ENCODE measurements at places on chromosomes 7 and 10.

DNA sequence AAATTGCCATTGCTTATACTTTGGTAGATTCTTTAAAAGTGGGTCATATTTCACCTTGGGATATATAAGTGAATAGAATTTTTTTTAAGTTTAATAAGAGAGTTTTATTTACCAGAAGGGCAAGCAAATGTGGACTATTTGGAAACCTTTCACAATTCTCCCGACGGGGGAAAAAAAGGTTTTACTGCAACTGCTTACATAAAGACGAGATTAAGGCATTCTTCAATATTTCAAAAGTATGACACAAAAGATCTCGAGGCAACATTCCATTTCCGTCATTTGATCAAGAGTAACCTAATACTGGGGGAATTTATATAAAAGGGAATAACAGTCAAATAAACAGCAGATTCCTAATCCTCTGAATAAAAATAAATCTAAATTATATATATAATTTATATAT is 28.5 kb downstream of the HYCC1 start:
- no peak for DNase-seq

DNA sequence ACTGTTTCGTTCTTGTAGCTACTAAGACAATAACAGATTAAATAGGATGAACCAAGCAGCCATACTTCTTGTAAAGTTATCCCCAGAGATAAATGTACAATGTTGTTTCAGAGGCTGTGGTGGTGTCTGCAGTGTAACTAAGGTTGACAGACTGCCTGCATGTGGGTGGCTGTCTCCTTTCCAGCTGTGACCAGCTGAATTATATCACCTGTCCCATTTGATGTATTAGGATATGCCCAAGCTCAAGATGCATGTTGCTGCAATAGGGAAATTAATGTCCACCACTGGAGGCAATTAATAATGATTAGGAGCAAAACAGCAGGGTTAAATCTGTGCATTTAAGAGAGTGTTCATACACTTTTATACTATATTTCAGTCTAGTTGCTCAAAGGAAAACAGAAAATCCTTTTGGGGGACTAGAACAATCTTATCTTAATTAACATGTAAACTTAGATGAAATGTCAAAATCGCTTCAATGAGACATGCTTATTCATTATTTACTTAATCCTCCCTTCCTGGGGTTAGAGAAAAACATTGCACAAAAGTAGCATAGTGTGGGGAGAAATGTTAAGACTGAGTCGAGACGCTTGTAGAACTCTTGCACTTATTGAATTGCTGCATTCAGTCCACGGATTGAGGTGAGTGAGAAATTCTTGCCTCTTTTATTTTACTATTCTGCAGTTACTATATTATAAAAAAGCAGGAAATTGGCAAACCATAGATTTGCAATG is 269.0 kb downstream of the SNX10 start:
- no peak for DNase-seq

DNA sequence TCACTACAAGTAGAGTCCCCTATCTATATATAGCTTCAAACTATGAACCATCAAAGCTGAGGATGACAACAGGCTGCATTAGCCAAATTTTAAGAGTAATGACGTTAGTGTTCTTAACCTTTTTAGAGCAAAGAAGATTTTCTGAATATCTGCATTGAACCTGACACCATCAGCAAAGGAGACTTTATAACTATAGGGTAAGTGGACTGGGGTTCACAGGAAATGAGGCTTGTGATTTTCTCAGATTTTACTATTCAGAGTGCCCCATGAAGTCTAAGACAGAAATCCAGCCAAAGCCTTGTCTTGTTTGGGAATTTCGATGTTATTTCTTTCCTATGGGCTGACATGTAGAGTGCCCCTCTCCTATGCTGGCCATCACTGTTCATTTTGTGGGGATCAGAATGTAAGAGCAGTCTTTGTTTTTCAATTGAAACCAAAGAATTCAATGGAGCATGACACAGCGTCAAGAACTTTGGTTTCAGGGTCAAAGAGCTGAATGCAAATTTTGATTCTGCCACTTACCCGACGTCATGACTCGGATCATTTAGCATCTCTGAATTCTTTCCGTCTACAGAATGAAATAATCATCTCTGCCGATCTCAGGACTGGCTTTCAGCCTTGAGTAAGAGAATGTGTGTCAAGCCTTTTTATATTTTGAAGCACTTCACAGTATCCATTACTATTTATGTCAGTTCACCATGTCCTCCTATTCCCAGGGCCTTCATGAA is 52.7 kb downstream of the DENND11 start:
- no peak for DNase-seq

- no peak for DNase-seq
Measured at GRCh38 chr10:99279626-99280111, 44.0 kb upstream of the HPSE2 start.

GRCh38 chr10:11639362-11639761 is 27.9 kb upstream of the USP6NL start:
- DNase-seq = no peak

DNA sequence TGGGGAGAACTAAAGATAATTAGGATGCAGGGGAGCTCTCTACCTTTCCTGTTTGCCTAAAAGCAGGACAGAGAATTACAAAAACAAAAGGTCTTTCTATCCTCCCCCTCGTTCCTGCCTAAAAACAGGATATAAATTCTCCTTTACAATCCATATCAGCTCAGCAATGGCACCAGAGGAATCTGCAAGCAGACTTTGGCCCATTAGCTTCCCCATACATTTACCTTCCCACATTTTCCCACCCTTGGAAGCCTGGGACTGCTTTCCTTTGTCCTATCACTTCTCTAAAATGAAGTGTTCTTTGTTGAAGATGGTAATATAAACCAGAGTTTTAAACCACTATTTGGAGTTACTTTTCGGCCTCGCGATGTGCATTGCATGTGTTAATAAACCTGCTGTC is 15.5 kb downstream of the SHTN1 start:
- no peak for DNase-seq

GRCh38 chr7:92528958-92529264 is 316 bp downstream of the RBM48 start:
- no peak for DNase-seq

DNA sequence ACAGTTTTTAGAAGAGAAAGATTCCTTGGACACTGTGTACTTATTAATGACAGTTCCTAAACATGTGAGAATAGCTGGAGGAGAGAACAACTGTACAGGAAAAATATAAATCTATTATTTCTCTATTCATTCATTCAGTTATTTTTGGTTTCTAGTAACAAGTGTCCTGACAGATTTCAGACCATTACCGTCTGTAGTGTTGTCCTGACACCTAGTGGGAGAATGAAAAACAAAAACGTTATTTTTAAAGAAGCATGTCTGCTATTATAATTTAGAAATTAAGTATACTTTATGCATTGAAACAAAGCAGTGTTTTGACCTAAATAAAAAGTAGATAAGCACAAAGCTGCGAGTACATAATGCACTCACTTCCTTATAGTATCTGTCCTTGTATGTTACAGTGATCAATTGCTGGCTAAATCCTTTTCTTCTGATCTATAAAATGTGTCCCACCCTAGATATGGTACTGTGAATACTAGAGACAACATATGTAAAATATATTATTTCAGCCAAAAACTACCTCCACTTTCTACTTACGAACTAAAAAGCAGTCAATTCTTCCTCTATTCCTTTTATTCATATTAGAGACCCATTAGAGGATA is 575.6 kb downstream of the ARL4A start:
- no peak for DNase-seq

GRCh38 chr7:78535655-78536054 is 737.1 kb downstream of the PHTF2 start:
- DNase-seq = no peak
